ENCODE measurements at places on chromosomes 7 and 10.
A peak's percentile ranks its signal among the peaks of the same experiment; 100 is the strongest.

DNA sequence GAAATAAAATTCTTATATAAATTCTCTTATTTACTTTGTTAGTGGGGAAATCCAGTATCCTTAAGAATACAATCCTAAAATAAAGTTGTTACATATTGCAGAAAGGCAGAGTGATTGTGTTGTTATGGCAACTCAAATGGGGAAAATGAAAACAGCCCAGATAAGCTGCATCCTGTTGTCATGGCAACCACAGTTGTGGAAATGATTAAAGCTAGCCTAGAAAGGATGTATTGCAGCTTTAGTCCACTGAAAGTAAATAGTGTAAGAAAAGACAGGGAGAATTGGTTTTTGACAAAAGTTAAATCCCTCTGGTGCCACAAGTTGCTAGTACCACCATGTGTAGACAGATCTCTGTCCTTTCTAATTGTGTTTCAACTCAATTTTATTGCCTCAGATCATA lies 43.2 kb downstream of the BTRC start:
- DNase-seq: no peak

DNA sequence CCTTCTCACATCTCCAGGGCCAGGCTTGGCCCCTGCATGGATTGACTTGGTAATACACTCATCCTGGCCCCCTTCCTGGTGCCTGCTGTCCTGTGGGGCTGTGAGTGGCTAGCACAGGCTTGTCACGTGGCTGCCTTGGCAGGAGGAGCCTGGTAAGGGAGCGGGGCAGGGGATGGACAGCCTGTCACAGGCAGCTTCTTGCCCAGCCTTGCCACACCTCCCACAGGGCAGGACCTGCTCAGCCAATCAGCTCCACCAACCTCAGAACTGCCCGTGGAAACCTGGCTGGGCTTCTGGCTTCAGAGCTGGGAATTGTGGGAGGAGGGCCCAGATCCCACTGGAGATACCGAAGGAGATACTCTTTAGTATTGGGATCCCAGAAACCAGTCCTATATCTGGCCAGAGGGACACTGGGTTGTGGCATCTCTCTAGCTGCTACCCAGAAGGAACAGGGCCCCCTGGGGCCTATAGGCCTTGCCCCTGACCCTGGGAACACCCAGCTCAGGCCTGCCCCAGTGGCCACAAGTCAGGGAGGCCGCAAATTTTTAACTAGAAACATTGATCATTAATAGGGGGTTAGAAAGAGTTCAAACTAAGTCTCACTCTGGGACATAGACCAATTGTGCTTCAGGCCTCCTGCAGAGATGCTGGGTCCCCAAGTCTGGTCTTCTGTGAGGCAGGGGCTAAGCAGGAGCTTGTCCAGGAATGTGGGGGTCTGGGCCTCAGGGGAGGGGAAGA lies at the start of gene HOGA1:
HOGA1 (plus strand) TSS at position 330 of the 738 bp plus-strand sequence; CDS start at position 645, 315 bp downstream.
- no peak for DNase-seq

DNA sequence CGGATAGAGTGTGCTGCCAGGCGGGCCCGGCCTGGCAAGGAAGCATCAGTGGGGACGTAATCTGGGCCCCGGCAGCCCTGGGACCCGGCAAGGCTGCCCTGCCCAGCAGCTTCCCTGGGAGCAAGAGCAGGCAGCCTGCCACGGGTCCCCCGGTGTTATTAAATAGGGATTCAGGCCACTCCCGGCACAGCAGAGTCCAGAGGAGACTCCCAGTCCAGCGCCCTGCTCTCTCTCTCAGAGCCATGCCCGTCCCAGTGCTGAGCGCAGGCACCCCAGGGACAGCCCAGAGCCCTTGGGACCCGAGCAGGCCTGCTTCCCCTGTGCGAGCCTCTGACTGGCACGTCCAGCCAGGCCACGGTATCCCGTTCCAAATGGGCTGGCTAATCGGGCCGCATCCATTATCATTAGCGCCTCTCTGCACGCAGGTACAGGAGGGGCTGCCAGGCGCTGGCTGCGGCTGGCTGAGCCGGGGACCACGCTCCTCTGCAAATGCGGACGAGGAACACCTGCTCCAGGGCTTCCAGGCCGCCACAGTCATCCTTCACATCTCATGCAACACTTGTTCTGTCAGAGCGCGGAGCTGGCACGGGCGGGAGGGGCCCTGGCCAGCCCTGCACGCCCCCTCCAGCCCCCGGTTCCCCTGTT lies 344.2 kb upstream of the MKI67 start:
- no peak for DNase-seq

DNA sequence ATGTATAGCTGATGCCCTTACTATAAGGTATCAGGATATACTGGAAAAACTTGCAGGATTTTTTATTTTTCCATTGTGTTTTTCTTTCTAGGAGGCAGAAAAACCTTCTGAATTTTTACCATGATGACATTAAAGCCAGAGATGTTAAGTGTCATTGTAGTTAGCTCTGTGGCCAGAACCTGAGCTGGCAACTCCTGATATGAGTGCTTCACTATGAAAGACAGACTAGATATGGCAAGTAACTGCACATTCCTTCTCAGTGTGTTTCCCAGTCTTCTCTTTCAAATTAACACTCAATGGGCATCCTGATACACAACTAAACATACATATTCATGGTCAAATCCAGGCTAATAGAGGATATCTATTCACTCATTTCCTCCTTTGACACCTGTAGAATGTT lies 166.2 kb downstream of the CTTNBP2 start:
- DNase-seq: no peak

DNA sequence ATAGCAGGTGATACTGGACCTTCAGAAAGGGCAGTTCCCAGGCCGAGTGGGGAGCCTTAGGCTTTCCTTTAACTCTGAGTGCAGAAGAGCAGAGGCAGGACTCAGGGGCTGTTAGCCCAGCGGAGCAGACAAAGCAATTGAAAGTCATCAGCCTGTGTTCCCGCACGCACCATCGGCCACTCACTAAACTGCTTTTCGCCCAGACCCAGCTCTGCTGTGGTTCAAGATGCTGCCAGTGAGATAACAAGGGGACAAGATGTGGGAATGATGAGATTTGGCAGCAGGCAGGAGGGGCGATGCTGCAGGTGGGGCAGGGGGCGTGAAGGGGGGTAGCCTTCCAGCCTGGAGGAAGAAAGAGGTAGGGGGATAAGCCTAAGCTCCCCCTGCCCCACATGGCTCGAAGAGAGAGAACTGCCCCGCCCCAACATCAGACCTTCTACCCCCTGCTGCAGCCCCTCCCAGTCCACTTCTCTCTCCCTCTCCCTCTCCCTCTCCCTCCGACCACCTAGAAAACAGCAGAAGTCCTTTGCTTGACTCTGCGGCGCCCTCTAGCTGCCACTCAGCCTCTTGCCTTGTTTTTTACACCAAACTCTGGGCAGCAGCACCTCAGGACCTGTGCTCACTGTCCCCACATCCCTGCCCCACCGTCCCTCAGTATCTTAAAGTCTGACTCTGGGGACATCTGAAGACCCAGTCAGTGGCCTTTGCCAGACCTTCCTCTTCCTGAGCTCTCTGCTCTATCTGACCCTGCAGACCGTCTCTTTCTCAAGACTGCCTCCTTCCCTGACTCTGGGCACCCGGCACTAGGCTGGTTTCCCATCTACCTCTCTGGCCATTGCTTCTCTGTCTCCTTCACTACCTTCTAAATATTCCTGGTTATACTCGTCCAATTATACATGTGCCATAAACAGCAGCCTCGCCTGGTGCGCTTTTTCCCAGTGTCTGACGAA lies 110.5 kb downstream of the C10orf105 start:
- peak; percentile 87 for DNase-seq

GRCh38 chr7:130948822-130949221 lies 214.8 kb upstream of the KLF14 start:
- no peak for DNase-seq

- no peak for DNase-seq
Observed at GRCh38 chr7:122975341-122975740, 20.2 kb downstream of the TAS2R16 start.

- peak; percentile 53 for DNase-seq
Observed at GRCh38 chr7:151088856-151089699, 2.8 kb downstream of the AGAP3 start.

GRCh38 chr7:137449016-137449415 lies 105.5 kb upstream of the PTN start:
- DNase-seq: no peak

- no peak for DNase-seq
Observed at GRCh38 chr7:105806592-105807447, 69.6 kb downstream of the ATXN7L1 start.

- no peak for DNase-seq
Observed at GRCh38 chr10:69892406-69892805, 90.7 kb downstream of the COL13A1 start.

GRCh38 chr7:1259621-1260243 lies 27.1 kb downstream of the UNCX start:
- no peak for DNase-seq
